ENCODE measurements at places on chromosomes 1 and 21.

GRCh38 chr1:194975913-194976312, 1632.3 kb downstream of the KCNT2 start:
- DNase-seq: peak; percentile 69

GRCh38 chr1:178127482-178128191, 33.7 kb downstream of the RASAL2 start:
- no peak for DNase-seq

GRCh38 chr1:236365999-236366570, 28.0 kb upstream of the EDARADD start:
- no peak for DNase-seq

DNA sequence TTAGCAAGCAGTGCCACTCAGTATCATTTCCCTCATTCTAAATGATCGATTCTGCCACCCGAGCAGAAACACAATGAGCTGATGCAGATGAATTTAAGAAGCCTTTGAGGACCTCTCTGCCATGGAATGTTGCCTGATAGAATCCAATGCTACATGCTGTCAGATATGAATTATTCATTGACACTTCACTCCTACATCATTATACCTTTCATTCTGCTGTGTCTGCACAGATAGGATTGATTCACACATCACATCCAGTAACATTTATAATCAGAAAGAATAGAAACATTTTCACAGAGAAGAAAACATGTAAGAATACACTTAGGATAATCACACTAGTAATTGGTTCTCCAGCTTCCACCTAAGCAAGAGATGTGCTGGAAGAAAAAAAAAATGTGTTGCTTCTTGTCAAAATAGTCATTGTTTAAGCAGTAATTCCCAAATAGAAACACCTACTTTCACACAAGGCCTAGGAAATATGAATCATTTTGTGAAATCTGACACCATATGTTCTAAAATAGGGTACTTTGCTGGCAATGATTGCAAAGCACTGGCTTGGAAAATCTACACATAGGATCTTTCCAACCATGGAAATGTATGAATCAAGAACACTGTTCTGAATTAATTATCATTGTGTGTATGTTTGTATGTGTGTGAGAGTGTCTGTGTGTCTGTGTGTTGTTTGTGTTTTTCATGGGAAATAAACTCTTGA, 110.1 kb downstream of the GRIK1 start:
- DNase-seq: no peak

- DNase-seq: no peak
Measured at GRCh38 chr21:46542588-46543124, 62.2 kb downstream of the S100B start.

DNA sequence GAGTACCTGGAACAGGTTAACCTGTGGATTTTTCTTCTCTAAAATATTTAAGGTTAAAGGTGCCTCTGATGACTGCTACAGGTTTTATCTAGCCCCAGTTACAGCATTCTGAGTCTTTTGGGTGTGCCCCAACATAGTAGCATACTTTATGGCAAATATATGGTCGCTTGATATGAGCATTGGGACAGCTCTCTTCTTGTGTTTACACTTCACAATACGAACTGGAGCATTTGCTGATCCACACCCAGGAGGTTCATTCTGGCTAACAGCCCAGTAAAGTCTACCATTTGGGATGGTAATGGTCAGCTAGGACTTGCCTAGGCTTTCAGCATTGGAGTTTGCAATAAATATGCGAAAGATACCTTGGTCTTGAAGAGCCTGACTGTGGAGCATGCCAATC, 101.3 kb downstream of the DISP1 start:
- DNase-seq: no peak

DNA sequence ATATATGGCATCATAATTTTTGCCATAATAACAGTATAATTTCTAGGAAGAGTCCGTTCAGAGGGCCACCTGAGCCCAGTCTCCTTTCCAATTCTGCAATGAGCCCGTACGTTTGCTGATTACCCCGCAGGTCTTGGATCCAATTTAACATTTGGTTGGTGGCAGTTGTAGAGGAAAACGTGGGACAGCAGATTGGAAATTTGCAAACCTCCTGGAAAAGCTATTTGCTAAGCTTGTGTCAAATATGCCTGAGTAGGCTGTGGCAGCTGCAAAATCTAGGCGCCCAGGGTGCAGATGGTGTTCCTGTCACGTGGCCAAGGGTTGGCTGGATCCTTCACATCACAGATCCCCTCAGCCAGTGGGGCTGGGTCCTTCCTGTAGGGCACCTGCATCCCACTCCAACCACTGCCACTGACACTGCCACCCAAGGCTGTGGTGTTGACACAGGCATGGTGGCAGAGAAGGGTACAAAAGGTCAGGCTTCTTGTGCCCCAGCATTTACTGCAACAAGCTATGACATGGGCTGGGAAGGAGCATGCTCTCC, 174.8 kb upstream of the SYT6 start:
- no peak for DNase-seq

GRCh38 chr1:116721451-116722007, 32.7 kb upstream of the CD2 start:
- DNase-seq: no peak
